ENCODE measurements at places on chromosomes 4 and X.

GRCh38 chrX:23888887-23889501, 18.7 kb downstream of the APOO start:
- DNase-seq, result no peak

GRCh38 chr4:107843391-107843790, 18.7 kb downstream of the SGMS2 start:
- no peak for DNase-seq

- no peak for DNase-seq
These were observed 137.5 kb downstream of the ZNF674 start for GRCh38 chrX:46407753-46408130.

DNA sequence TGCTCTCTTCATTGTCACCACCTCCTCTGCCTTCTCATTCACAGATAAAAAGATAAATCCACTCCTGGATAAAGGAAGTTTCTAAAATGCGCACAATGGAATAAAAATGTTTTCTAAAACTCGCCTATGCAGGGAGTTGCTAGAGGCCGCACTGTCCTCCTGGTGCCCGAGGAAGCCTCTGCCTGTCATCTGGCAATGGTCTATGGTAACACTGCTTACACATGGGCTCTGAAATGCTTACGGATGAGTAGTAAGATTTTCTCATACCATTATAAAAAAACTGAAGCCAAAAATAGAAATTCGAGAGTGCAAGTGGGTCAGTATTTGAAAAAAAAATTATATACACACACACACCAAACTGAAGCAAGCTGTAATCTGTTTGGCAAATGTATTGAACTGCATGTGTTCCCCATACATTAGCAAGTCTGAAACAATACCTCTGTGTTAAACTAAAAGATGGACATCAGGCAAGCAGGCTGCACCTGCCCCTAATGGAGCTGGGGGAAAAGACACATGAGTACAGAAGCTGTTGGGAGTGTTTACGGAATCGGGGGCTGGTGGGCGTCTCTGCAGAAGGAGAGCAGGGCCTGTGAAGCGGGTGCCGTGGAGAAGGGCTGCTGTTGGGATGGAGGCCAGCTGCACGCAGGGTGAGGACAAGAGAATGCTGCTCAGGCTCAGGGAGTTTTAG, 103.3 kb upstream of the FAT1 start:
- no peak for DNase-seq

DNA sequence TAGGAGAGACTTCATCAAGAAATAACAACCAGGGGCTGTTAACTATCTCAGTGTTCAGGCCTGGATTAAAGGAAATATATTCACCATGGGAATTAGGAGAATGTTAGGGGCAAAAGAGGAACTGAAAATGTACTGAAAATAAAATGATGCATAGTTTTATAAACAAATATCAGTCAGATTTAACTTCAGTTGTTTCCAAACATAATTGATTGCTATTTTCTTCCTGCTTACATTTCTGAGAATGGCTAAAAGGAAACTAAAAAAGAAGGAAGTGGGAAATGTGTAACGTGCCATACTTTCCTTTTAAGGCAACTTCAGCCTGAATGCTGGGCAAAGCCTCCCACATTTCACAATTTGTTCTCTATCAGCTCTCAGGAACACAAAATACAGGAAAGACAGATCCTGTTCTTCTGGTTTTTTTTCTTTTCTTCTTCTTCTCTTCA, 178.1 kb downstream of the MAML3 start:
- no peak for DNase-seq

DNA sequence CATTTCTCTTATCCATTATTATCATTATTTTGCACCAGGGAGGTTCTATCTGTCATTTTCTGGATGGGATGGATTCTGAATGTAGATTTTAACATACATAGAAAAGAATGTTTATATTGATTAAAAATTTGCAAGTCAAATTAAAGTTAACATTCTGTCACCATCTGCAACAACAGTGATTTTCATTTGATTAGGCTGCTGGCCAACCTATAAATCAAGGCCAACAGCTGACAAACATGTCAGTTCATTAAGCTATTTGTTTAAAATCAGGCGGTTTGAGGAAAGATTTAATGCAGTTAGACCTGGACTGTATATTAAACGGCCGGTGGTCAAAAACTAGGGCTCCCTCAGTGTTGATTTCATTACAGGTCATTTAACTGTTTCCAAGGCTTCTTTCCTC, 109.5 kb upstream of the CBR4 start:
- DNase-seq, result no peak

DNA sequence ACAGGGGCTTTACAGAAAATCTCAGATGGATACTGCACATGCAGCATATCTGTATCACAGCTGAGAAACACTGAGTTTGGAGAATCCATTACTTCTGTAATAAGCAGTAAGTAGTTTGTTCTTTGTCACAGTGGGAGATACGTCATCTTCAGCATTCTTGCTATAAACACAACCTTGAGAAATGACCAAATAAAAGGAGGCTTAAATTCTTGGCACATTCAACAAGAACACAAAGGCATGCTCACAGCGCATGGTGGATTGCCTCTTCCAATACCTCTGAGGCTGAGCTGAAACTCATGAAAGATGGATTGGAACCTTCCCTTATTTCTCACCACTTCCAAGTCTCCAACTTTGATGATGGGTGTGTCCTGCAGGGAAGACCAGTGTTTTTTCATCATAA, 54.5 kb downstream of the ANXA5 start:
- no peak for DNase-seq

- DNase-seq, result no peak
These were observed 96.4 kb downstream of the LNX1 start for GRCh38 chr4:53494851-53495250.

DNA sequence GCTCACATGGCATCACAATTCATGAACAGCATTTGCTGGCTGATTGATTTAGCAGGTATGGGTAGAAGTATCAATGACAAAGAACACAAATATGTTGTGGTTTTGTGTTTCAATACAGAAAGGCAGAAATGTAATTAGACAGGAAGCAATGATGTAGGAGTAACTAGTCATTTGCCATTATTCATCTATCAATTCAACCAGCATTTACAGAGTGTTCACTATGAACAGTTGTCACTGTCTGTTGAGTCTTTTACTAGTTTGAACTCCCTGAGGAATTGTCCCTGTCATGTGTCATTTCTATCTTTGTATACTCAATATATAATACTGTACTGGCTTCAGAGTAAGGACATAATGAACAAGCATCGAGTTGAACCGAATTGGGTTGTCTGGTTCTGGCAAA, 51.5 kb upstream of the ARHGAP24 start:
- no peak for DNase-seq

GRCh38 chr4:186081202-186081807, 12.3 kb downstream of the TLR3 start:
- no peak for DNase-seq

DNA sequence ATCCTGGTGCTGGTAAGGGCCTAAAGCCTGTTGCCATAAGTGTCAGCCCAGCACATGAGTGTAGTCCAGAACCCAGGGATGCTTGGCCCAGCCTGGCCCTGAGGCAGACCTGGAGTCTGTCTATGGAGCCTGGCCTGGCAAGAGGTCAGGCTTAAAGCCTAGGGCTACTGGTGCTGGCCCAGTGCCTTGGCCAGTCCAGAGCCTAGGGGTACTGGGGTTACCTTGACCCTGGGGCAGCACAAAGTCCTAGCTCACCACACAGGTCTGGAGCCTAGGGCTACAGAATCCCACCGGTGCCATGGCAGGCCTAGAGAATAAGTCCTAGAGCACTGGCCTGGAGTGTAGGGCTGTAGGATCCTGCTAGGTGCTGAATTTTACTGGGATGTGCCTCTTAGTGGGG, 393.8 kb downstream of the MAGEE1 start:
- no peak for DNase-seq

GRCh38 chrX:132181364-132181763, 37.9 kb downstream of the RAP2C start:
- no peak for DNase-seq

DNA sequence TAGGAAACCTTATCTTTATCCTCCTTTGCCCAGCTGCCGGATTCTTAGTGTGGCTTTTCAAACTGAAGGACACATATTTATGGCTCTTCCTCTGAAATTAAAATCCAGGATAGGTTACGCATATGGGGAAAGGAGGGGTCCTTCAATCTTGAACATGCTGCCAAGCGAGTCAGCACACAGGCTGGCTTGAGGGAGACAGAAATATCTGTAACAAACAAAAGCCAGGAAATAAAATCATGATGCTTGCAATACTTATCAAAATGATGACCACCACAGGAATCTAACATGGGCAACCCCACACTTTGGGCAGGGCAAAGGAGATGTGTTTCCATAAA, 196.4 kb upstream of the LDB2 start:
- DNase-seq, result no peak

DNA sequence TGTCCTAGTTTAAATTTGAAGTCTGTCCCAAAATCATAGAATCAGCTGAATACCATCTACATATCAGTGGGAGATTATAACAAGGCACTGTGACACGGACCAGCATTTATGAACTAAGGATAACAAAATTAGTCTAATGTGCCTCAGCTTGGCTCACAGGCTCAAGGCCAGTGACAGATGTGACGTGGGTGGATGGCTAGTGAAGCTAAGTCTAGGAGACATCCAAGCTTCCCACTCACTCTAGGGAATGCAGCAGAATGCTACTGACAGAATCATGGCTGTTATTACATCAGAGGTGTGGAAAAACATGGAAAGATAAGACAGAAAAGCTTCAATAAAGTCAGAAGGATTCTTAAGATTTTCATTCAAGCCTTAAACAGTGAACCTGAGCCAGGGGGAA, 329.9 kb downstream of the NAF1 start:
- no peak for DNase-seq

DNA sequence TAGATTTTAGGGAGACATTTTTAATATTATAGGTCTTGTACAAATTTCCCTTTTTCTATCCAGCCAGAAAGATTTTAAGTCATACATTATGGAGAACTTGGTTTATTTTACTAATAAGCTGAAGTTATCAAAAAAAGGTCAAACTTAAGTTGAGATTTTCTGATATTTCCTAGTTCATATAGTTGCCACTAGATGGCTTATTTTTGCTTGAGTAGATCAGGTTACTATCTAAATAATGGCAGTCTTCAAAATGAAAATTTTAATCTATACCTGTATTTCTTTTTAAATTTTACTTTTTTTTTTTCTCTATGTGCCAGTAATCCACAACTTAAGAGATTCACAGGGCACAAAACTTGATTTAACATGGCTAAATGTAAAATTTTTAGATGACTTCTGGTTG, 52.3 kb downstream of the USP9X start:
- DNase-seq, result no peak

DNA sequence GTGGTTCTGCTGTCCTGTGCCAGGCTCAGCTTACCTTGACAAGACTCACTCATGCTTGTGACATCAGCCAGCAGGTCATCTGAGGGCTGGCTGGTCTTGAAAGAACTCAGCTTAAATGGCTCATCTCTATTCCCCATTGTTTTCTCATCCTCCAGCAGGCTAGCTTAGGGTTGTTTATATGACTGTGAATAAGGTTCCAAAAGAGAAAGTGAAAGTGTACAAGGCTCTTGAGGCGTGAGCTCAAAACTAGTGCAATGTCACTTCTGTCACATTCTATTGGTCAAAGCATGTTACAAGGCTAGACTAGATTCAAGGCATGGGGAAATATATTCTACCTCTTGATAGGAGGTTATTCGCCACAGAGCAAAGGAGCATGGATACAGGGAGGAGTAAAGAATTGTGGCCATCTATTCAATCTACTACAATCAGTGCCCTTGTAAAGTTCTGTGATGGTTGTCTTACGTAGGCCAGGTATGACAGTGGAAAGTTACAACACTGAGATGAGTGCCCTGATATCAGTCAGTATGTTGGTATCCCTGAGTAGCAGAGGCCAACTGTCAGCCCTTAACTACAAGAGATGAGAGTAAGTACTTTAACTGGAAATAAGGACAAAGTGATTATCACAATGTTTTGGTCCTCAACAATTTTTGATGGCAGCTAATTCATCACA, 19.8 kb upstream of the TMLHE start:
- DNase-seq, result no peak

GRCh38 chrX:107780525-107780924, 3.0 kb downstream of the NCBP2L start:
- no peak for DNase-seq

GRCh38 chr4:172517391-172517790, 651.2 kb upstream of the GALNT7 start:
- DNase-seq, result no peak

- no peak for DNase-seq
These were observed 173.6 kb downstream of the CORIN start for GRCh38 chr4:47664051-47664826.

- no peak for DNase-seq
These were observed 1.5 kb upstream of the USP46 start for GRCh38 chr4:52660643-52661042.

DNA sequence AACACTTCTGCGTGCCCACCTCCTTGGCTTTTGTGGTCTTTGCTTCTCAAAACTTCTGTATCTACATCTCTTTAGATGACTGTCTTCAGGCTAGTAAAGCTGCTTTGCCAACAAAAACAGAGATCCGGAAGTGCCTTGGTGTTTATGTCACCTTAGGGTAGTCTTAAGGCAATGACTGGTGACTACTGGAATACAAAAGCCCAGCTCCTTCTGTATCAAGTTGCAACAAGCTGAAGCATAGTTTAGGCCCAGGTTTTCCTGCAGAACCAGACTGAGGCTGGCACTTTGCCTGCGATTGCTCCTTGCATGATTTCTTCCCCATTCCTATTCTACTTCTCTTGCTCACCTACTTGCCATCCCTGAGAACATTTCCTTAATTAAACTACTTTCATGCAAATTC, 333.8 kb downstream of the DMD start:
- no peak for DNase-seq

DNA sequence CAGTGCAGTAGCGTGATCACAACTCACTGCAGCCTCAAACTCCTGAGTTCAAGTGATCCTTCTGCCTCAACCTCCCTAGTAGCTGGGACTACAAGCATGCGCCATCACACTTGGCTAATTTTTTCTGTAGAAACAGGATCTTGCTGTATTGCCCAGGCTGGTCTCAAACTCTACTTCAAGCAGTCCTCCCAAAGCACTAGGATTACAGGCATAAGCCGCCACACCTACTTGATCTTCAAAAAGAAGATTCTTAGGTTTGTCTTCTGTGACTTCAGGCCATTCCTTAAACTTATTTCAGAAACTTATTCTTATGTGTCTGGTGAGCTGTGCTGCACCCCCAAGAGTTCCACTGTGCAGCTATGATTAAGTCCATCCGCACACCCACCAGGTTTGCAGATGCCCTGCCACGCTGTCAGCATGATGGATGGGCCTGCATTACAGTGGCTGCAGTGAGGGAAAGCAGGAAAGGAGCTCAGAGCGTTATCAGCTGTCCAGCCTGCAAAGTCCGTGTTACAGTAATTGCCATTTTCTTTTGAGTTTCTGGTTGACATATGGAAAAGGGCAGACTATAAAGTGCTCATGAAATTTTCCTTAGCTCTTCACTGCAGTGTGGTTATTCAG, 146.6 kb downstream of the AASDH start:
- DNase-seq, result no peak

GRCh38 chrX:148288451-148288850, 212.0 kb upstream of the AFF2 start:
- DNase-seq, result no peak

DNA sequence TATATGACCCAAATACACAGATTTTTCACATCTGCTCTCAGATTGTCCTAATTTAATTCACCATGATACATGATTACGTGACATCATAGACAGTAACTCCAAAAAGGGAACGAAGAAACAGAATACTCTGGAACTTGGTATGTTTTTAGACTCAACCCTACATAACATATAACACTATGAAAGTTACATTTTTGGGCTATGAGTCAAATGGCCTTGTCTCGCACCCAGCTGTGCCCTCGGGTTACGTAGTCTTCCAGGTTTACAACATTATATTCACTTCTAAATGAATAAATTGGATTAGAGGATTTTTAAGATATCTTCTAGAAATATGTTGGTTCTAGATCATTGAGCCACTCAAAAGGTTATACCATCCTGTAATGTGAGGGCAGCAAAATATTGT, 2089.6 kb upstream of the TENM3 start:
- DNase-seq, result no peak

- no peak for DNase-seq
These were observed 17.9 kb upstream of the BBS7 start for GRCh38 chr4:121888134-121888533.
